ENCODE measurements at places on chromosomes 3 and 15.

- no peak for DNase-seq
Measured at GRCh38 chr3:142931222-142931621, 32.3 kb downstream of the PAQR9 start.

DNA sequence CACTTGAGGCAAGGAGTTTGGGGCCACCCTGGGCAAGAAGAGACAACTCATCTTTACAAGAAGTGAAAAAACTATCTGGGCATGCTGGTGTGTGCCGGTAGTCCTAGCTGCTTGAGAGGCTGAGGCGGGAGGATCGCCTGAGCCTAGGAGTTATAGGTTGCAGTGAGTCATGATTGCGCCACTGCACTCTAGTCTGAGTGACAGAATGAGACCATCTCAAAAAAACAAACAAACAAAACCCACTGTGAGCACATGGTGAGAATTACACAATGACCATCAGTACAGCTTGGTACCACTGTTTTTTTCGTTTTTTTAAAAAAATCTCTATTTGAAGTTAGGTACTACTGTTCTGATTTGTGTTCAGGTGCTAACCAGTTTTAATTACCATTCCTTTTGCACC is 13.6 kb downstream of the VPS39 start:
- no peak for DNase-seq

DNA sequence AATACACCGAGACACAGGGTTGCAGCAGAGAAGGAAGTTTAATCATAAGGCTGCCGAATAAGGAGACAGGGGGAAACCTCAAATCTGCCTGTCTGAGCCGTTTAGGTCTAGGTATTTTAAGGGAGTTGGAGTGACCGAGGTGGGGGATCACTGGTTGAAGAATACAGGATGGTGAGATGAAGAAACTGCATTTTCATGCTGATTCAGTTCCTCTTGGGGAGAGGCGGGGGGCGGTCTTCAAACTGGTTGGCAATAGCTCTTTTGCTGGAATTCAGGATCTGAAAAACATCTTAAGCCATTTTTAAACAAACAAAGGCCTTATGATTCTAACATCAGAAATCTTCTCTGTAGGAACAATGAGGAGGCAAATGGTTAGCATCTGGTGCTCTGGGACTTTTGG is 699.5 kb upstream of the CFAP20DC start:
- DNase-seq = no peak

GRCh38 chr15:80459818-80460217 is 55.6 kb downstream of the ARNT2 start:
- no peak for DNase-seq

DNA sequence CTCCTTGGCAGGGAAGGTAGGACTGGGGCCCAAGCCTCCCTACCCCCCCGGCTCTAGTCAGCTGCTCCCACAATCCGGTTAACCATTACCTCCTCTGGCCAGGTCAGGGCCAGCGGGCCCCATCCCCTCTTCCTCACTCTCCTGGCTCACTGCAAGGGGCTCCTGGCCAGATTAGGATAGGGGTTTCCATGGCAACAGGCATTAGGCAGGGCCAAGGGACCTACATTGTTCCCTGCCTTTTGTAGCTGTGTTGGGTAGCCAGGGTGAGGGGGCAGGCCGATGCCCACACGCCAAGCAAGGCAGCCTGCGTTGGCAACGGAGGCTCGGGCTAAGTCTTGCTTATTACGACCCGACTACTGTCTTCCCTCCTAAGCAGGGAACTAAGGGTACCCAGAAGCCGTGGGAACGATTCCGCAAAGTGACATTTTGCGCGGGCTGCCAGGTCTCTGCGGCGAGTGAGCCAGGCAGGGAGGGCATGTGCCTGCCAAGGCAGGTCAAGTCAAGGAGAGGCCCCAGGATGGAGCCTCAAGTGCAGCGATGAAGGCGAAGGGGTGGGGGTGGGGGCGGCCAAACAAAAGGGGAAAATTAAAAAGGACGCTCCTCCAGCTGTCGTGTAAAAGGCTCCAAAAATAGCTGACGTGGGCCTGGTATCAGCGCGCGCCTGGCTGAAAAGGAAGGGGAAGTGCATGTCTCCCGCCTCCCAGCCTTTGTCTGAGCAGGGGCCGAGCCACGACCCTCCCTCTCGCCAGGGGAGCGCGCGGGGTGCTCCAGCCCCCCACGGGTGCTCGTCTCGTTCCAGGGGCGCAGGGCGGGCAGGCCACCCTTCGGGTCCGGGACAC is 919 bp downstream of the IDH2 start:
- DNase-seq = no peak

DNA sequence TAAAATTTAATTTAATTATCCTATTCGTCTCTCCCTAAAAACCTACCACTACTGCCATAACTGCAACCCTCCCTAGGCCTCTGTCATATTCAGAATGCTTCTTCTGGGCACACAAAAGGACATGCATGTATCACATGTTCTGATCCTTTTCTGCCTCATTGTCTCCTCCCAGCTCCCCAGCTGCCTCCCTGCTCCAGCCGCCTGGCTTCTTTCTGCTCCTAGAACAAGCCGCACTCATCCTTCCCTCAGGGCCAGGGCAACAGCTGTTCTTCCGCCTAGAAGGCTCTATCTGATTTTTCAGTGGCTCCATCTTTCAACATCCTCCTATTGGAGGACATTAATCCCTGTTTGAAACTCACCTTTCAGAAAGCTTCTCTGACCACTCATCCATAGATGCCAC is 38.6 kb downstream of the TMED3 start:
- no peak for DNase-seq

DNA sequence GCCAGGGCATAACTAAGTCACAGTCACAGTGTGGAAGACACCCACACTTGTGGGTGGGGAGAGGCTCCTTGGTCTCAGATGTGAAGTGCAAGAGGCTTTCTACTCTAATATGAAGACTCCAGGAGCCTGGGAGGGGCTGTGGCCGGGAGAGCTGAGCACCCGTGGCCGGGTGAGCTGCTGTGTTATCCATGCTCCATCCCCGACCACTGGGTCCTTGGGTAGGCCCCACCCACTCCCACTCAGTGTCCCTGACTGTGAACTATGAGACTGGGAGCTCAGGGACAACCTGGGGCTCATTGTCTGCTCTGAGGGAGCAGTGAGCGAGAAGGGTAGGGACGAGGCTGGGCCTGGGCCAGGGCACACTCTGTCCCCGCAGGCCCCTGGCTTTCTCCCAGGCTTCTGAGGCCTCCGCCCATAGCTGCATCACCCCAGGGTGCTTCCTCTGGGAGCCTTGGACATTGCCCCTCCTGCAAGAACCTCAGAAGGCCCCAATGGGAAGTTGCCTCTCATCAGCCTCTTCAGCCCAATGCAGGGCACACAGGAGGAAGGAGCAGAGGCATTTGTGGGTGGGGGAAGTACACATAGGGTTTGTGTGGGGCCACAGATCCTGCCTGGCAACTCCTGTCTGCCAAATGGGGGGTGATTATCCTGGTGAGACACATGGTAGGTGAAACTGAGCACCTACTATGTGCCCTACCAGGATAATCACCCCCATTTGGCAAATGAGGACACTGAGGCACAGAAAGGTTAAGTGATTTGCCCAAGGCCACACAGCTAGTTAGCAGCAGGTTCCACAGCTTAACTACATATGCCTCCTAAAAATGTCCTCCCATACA is 2.4 kb downstream of the ANPEP start:
- no peak for DNase-seq

DNA sequence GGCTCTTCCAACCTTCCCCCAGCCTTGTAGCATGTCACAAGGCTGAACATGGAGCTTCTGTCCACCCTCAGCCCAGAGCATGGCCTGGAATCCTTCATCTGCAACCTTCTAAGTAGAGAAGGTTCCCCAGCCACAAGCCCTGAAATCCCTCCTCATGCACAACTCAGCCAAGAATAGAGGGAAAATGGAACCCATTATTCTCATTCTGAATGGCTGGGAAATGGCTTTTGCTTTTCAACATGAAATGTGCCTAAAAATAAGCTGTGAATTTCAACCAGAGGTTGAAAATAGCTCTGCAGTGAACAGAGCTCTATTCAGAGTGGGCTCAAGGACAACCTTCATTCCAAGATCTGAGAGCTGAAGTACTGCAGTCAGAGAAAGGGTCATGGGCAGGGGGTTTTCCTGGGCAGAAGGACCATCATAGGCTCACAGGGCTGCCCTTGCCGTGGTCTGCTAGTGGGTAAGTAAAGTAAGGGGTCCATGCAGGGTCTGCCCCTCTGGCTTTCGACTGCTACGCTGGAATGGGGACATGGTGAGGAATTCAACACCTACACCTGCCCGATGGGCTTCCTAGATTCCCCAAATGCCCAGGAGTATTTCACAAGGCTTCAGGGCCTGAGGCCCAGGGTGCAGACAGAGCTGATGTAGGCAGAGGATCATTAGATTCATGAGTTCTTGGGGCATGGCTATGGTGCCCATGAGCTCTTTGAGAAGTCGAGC is 35.9 kb downstream of the POC1A start:
- no peak for DNase-seq

GRCh38 chr15:74168711-74169126 is 4.8 kb upstream of the ISLR start:
- no peak for DNase-seq

GRCh38 chr15:39016706-39017105 is 452.1 kb upstream of the RASGRP1 start:
- DNase-seq = no peak

- no peak for DNase-seq
Measured at GRCh38 chr3:8962226-8962861, 928 bp downstream of the RAD18 start.

- DNase-seq = no peak
Measured at GRCh38 chr15:83605111-83605945, 48.6 kb upstream of the ADAMTSL3 start.

- DNase-seq = no peak
Measured at GRCh38 chr3:76869726-76870384, 170.0 kb upstream of the ROBO2 start.

GRCh38 chr15:33084661-33085060 is 109.9 kb downstream of the FMN1 start:
- DNase-seq = no peak

DNA sequence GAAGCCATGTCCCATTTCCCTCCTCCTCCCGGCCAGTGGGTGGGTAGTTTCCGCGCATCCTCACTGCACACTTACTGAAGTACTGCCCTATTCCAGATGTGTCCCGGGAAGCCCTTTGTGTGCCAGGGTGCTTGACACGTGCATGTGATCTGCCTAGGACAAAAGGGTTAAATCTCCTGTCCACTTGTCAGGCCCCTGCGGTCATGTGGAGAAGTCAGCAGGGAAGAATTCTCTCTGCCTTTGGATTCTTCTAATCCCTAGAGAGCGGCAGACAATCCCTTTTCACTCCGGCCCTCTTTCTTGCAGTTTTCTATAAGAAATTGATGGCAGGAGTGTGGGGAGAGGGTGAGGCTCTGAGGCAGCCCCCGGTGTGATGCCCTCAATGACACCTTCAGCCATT is 19.8 kb downstream of the ST8SIA2 start:
- DNase-seq = no peak

GRCh38 chr3:161454615-161455014 is 42.0 kb upstream of the OTOL1 start:
- no peak for DNase-seq

DNA sequence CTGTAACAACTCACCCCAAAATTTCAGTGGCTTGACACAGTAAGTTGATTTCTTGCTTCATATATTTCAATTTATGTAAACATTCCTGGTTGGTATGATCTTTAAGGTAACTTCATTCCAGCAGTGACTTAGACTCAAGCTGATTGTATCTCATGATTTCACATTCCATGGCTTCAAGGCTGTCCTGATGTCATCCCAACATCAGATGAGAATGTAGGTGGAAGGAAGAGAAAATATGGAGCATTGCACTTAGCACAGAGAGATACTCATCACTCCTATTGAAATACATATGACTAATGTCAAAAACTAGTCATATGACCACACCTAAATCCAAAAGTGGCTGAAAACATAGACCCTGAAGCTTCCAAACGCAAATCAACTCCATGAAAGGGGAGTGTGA is 793.8 kb downstream of the TBL1XR1 start:
- no peak for DNase-seq

- no peak for DNase-seq
Measured at GRCh38 chr15:57599296-57599810, 7.6 kb downstream of the MYZAP start.

- no peak for DNase-seq
Measured at GRCh38 chr3:37135561-37135960, 38.8 kb downstream of the LRRFIP2 start.

GRCh38 chr3:12394569-12395271 is 89.6 kb upstream of the TSEN2 start:
- no peak for DNase-seq

DNA sequence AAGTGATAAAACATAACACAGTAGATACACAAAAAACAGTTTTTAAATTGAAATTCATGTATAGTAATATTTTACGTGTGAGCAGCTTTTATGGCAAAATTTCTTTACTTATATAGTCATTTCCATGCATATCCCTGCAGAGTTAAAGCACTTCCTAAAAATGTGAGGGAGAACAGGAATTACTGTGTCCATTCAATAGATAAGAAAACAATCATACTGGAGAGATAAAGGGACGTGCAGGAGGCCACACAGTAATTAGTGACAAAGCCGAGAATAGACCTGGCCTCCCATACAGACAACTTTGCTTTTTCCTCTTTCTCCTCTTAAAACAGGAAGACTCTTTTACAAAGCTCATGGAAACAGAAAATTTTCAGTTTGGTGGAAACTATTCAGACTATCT is 247.5 kb downstream of the CDIN1 start:
- DNase-seq = no peak

DNA sequence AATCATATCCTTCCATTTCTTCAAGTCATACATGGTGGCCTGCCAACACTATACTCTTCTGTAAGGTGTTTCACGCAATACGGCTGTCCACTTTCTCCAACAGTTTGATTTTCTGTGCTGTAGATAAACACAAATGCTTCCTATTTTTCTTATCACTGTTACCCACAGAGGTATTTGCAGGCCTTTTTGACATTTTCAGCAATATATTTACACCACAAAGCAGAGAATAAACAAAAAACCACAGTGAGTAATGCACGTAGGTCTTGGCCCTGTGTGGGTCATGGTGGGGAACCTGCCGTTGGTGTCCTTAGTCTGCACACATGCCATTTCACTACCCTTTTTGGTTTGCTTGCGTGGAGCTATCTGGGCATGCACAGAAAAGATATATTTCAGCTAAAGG is 59.5 kb downstream of the LRRC28 start:
- no peak for DNase-seq

- no peak for DNase-seq
Measured at GRCh38 chr3:187040516-187041361, 98.6 kb downstream of the RPL39L start.

DNA sequence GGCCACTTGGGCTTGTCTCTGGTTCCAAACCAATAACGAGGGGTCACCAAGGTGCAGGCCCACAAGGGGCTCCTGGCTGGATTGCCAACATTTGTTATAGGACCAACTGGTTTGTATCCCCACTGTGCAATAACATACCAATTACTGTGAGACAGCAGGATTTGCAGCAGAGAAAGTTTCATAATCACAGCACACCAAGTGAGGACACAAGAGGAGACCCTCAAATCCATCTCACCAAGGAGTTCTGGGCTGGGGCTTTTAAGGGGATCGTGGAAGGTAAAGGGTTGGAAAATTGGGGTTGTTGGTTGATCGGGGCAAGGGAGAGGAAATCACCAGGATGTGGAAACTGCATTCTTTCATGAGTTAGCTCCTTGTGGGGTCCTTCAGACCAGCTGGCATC is 29.7 kb upstream of the LHFPL4 start:
- no peak for DNase-seq

GRCh38 chr3:177474652-177475355 is 277.5 kb upstream of the TBL1XR1 start:
- no peak for DNase-seq

All from activated gamma-delta T cell treated with Interleukin-2 at 50 U/mL for 16 hours (primary cell).